ENCODE measurements at places on chromosomes 11 and 22.
A peak's percentile ranks its signal among the peaks of the same experiment; 100 is the strongest.

DNA sequence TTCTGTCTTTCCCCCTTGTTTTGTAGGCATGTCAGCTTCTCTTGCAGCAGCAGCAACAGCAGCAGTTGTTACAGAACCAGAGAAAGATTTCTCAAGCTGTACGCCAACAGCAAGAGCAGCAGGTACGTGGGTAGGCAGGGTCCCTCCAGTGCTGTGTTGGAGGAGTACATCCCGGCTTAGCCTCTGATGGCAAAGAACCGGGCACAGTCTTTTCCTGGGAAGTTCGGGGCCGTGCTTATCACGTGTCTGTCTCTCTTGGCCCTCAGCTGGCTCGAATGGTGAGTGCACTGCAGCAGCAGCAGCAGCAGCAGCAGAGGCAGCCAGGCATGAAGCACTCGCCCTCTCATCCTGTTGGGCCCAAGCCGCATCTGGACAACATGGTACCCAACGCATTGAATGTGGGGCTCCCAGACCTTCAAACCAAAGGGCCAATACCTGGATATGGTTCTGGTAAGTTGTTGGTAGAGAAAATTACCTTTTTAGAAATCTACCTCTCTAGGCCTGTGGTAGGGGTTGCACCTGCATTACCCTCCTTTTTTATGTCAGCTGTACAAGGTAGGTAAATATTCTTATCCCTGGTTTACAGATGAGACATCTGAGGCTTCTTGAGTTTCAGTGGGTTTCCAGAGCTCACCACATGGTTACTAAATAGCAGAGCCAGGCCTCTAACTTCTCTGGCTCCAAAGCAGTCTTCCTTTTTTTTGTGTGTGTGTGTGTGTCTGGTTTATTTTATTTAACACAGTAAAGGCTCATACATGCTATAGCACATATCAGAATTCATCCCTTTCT is 45.2 kb upstream of the ADSL start:
- H3K27me3 ChIP-seq, result no peaks in the 10 kb centered on the region
- no peak for DNase-seq
- peaks cover 70% of the 10 kb centered on the region for H3K36me3 ChIP-seq
- no peaks in the 10 kb centered on the region for H3K4me1 ChIP-seq
- no peak overlapping the region for H3K4me3 ChIP-seq

- H3K36me3 ChIP-seq, result no peaks in the 10 kb centered on the region
- H3K4me1 ChIP-seq, result peaks cover 7% of the 10 kb centered on the region
- H3K27me3 ChIP-seq, result no peaks in the 10 kb centered on the region
- no peak for DNase-seq
- H3K27ac ChIP-seq, result no peak overlapping the region
- H3K4me3 ChIP-seq, result no peak overlapping the region
Observed at GRCh38 chr22:22940961-22941605, 53.5 kb downstream of the IGLL5 start.

GRCh38 chr11:49405743-49406142 is 197.3 kb upstream of the FOLH1 start:
- H3K27me3 ChIP-seq, result no peaks in the 10 kb centered on the region
- no peak overlapping the region for H3K4me3 ChIP-seq
- H3K4me1 ChIP-seq, result no peaks in the 10 kb centered on the region
- DNase-seq, result no peak
- no peaks in the 10 kb centered on the region for H3K36me3 ChIP-seq
- H3K27ac ChIP-seq, result no peak overlapping the region

- H3K27ac ChIP-seq, result no peak overlapping the region
- H3K27me3 ChIP-seq, result no peaks in the 10 kb centered on the region
- no peak overlapping the region for H3K4me3 ChIP-seq
- peaks cover 59% of the 10 kb centered on the region for H3K4me1 ChIP-seq
- no peak for DNase-seq
Observed at GRCh38 chr11:73388265-73389133, 12.3 kb downstream of the RELT start.

DNA sequence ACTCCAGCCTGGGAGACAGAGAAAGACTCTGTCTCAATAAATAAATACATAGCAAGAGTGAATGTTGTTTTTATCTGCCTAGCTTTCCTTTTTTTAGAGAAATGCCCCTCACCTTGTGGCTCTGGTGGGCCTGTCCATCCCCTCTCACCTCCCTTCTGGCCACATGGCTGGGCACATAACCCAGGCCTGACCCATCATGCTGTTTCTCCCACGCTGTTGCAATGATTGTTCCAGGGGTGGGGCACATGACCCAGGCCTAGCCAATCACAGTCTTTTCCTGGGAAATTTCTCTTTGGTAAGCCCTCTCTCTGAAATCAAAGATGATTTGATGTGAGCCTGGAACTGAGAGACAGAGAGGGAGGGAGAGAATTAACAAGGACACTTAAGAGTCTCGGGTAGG is 5.5 kb upstream of the CYTH4 start:
- H3K27me3 ChIP-seq, result no peaks in the 10 kb centered on the region
- DNase-seq, result no peak
- H3K4me3 ChIP-seq, result no peak overlapping the region
- H3K36me3 ChIP-seq, result no peaks in the 10 kb centered on the region
- no peak overlapping the region for H3K27ac ChIP-seq
- H3K4me1 ChIP-seq, result peaks cover 25% of the 10 kb centered on the region

GRCh38 chr22:25979968-25980367 is 189.3 kb upstream of the SEZ6L start:
- DNase-seq, result no peak
- no peak overlapping the region for H3K4me3 ChIP-seq
- no peak overlapping the region for H3K27ac ChIP-seq

GRCh38 chr22:49853981-49854831 is 562 bp downstream of the ZBED4 start:
- peak overlapping the region; percentile 75 for H3K4me3 ChIP-seq
- peaks cover 67% of the 10 kb centered on the region for H3K4me1 ChIP-seq
- no peak for DNase-seq
- H3K27ac ChIP-seq, result peak overlapping the region; percentile 55
- no peaks in the 10 kb centered on the region for H3K27me3 ChIP-seq

GRCh38 chr22:22120160-22120559 is 124.4 kb upstream of the VPREB1 start:
- no peak for DNase-seq
- H3K36me3 ChIP-seq, result no peaks in the 10 kb centered on the region
- peaks cover 8% of the 10 kb centered on the region for H3K27me3 ChIP-seq
- H3K4me3 ChIP-seq, result no peak overlapping the region
- no peaks in the 10 kb centered on the region for H3K4me1 ChIP-seq

GRCh38 chr11:18791207-18791968 is at the start of gene PTPN5:
PTPN5 (minus strand) TSS chr11:18791798; CDS start chr11:18771958, 19,840 bp downstream.
- H3K36me3 ChIP-seq, result no peaks in the 10 kb centered on the region
- H3K4me3 ChIP-seq, result no peak within 1 kb of the TSS
- H3K4me1 ChIP-seq, result peaks cover 7% of the 10 kb centered on the region
- H3K27me3 ChIP-seq, result peaks cover 38% of the 10 kb centered on the region
- no peak within 1 kb of the TSS for H3K27ac ChIP-seq

GRCh38 chr11:76551400-76551799 is 106.6 kb downstream of the EMSY start:
- H3K4me3 ChIP-seq, result no peak overlapping the region
- no peak overlapping the region for H3K27ac ChIP-seq
- DNase-seq, result no peak
- no peaks in the 10 kb centered on the region for H3K4me1 ChIP-seq
- peaks cover 10% of the 10 kb centered on the region for H3K36me3 ChIP-seq

GRCh38 chr11:1841511-1842148 is 2.8 kb downstream of the TNNI2 start:
- no peak for DNase-seq
- no peaks in the 10 kb centered on the region for H3K36me3 ChIP-seq
- no peak overlapping the region for H3K4me3 ChIP-seq
- no peaks in the 10 kb centered on the region for H3K27me3 ChIP-seq
- no peak overlapping the region for H3K27ac ChIP-seq

DNA sequence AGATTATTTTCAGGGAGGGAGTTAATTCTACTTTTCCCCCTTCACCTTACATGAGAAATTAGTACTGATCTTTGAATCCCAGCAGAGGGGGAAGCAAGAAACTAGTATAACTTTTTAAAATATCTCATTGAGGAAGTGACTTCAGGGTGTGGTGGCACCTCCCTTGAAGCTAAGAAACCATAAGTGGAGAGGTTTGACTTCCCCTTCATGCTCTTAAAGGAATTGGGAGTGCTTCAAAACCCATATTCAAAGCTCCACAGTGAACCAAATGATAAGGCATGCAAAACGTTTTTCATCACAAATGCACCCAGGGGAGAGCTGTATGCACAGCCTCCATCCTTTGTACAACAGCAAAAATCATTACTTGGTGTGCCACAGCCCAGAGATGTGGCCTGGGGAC is 540 bp downstream of the MS4A14 start:
- no peak overlapping the region for H3K4me3 ChIP-seq
- no peak overlapping the region for H3K27ac ChIP-seq
- DNase-seq, result peak; percentile 25
- peaks cover 6% of the 10 kb centered on the region for H3K27me3 ChIP-seq
- no peaks in the 10 kb centered on the region for H3K4me1 ChIP-seq
- H3K36me3 ChIP-seq, result no peaks in the 10 kb centered on the region

DNA sequence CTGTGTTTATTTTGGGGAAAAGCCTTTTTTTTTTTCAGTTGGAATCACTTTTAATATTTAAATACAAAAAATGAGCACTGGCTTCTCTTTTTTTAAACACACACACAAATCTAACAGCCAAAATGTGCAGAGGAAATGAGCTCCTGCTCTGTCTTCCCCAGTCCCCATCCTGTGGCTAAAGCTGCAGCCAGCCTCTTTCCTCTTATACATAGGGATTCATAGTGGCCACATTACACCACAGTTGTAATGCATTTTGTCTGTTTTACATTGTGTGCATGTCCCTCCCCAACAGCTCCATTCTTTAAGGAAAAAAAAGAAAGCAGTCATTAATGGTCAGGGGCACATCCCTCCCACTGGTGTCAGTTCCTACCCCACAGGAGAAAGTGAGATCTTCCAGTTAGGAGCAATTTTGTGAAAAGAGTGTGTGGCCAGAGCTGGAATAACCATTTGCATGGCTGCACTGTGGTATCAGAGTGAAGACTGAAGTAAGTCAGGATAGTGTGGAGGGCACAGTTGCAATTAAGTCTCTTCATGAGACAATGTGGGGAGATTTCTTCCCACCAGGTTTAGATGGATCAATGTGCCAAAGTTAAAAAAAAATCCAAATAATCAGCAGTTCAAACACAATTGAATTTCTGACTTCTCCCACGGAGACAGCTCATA is 220.6 kb downstream of the TMEM135 start:
- no peak overlapping the region for H3K27ac ChIP-seq
- no peaks in the 10 kb centered on the region for H3K4me1 ChIP-seq
- no peaks in the 10 kb centered on the region for H3K36me3 ChIP-seq
- DNase-seq, result no peak
- H3K4me3 ChIP-seq, result no peak overlapping the region

GRCh38 chr11:118211006-118211405 is 13.8 kb downstream of the JAML start:
- no peak for DNase-seq
- H3K27me3 ChIP-seq, result no peaks in the 10 kb centered on the region
- H3K36me3 ChIP-seq, result peaks cover 60% of the 10 kb centered on the region
- H3K27ac ChIP-seq, result no peak overlapping the region

- H3K27me3 ChIP-seq, result peaks cover 35% of the 10 kb centered on the region
- peaks cover 25% of the 10 kb centered on the region for H3K4me1 ChIP-seq
- no peak for DNase-seq
- H3K36me3 ChIP-seq, result no peaks in the 10 kb centered on the region
- H3K27ac ChIP-seq, result no peak overlapping the region
- H3K4me3 ChIP-seq, result no peak overlapping the region
Observed at GRCh38 chr22:25420471-25420924, 144.0 kb upstream of the GRK3 start.

DNA sequence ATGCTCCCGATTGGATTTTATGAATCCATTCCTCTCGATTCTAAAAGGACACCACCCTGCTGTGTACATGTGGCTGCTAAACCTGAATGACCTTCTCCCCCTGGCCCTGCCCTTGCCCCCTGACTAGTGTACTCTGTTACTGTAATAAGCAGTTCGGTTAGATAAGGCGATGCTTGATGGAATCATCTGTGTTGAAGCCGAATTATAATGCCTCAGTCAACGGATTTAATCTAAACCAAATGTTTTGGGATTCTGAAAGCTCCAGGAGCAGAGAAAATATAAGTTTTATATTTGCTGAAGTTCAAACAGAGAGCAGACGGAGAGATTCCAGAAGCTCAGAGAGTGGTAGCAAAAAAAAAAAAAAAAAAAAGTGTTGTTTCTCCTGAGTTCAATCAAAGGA is 275.4 kb upstream of the MPPED2 start:
- no peak overlapping the region for H3K4me3 ChIP-seq
- DNase-seq, result no peak
- H3K27me3 ChIP-seq, result no peaks in the 10 kb centered on the region
- H3K36me3 ChIP-seq, result no peaks in the 10 kb centered on the region
- no peaks in the 10 kb centered on the region for H3K4me1 ChIP-seq

DNA sequence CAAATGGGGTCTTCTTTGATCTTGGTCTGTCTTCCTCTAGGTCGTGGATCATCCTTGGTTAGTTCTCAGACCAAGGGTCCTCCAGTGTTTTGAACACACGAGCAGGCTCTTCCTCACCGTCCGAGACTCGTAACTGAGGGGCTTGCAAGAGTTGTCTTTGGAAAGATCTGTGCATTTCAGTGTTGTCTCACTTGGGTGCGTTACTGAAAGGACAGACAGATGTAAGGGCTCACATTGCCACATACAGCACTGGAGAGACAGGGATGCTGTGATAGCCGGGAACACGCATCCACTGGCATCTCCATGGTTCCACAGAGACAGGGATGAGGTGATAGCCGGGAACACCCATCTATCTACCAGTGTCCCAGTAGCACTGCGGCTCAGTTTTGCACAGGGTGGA is 15.7 kb downstream of the GLB1L2 start:
- no peak overlapping the region for H3K27ac ChIP-seq
- peaks cover 14% of the 10 kb centered on the region for H3K4me1 ChIP-seq
- H3K27me3 ChIP-seq, result no peaks in the 10 kb centered on the region
- DNase-seq, result no peak
- H3K36me3 ChIP-seq, result no peaks in the 10 kb centered on the region
- no peak overlapping the region for H3K4me3 ChIP-seq

DNA sequence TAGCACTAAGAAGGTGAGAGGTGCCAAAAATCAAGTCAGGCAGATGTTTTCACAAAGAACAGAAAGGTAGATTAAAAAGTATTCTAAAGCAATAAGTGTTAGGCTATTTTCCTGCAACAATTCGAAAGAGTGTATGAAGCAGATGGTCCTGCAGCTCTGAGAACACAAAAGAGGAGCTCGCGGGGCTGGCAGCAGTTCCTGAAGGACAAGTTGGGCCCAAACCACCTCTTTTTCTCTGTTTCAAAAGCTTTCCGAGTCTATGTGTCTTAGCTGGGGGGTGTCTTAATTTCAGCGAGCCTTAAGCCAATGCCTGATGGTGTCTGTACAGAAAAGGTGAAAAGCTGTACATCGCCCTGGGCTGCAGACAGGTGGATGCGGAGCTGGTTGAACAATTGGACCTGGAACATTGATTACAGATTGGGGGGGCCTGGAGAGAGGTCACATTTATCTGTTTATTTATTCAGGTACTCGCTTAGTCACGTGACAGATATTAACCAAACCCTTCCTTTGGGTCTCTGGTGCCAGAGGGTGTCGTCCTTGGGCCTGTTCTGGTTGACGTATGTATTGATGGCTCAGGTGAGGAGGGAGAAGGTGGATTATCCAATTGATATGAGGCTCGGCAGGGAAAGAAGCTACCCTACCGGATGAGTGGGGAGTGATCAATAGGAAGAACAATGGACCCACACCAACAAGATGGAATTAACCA is 24.7 kb downstream of the GRIK4 start:
- no peak for DNase-seq
- no peak overlapping the region for H3K4me3 ChIP-seq
- H3K36me3 ChIP-seq, result no peaks in the 10 kb centered on the region
- H3K4me1 ChIP-seq, result no peaks in the 10 kb centered on the region
- no peak overlapping the region for H3K27ac ChIP-seq
- H3K27me3 ChIP-seq, result peaks cover 6% of the 10 kb centered on the region

GRCh38 chr22:49203859-49204598 is 623.6 kb downstream of the BRD1 start:
- DNase-seq, result no peak
- peaks cover 1% of the 10 kb centered on the region for H3K27me3 ChIP-seq
- H3K36me3 ChIP-seq, result no peaks in the 10 kb centered on the region
- H3K4me1 ChIP-seq, result no peaks in the 10 kb centered on the region
- no peak overlapping the region for H3K4me3 ChIP-seq
- no peak overlapping the region for H3K27ac ChIP-seq

All from CD4-positive, alpha-beta T cell (primary cell).